Activated naive CD4-positive, alpha-beta T cell treated with Interleukin-2 at 50 U/mL for 16 hours (primary cell): ENCODE measurements at places on chromosomes 3 and 15.

DNA sequence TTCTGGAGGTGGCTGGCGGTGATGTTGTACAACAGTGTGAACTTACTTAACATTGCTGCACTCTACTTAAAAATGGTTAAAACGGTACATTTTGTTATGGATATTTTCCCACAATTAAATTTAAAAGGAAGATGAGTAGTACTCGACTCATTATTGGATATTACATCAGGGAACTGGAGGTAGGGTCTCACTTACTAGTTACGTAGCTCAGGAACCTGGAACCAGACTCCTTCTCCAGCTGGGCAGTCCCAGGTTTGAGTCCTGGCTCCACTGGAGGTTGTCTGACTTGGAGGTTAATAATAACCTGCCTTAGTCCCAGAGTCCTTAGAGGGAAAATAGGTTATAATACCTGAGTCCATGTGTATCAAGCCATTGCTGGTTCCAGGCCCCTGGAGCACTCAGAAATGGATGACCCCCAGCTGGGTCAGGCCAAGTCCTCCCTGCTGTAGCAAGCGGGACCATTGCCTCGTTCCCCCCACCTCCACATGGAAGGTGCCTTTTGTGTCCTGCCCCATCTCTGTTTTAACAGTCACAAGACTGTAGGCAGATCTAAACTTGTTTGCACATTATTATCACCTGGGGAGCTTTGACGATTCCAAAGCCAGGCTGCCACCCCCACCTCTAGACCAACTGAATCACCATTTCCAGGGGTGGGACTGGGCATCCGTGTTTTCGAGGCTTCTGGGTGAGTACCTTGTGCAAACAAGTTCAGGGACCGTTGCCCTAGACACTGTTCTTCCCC, 126.6 kb downstream of the IGF1R start:
- DNase-seq = no peak

DNA sequence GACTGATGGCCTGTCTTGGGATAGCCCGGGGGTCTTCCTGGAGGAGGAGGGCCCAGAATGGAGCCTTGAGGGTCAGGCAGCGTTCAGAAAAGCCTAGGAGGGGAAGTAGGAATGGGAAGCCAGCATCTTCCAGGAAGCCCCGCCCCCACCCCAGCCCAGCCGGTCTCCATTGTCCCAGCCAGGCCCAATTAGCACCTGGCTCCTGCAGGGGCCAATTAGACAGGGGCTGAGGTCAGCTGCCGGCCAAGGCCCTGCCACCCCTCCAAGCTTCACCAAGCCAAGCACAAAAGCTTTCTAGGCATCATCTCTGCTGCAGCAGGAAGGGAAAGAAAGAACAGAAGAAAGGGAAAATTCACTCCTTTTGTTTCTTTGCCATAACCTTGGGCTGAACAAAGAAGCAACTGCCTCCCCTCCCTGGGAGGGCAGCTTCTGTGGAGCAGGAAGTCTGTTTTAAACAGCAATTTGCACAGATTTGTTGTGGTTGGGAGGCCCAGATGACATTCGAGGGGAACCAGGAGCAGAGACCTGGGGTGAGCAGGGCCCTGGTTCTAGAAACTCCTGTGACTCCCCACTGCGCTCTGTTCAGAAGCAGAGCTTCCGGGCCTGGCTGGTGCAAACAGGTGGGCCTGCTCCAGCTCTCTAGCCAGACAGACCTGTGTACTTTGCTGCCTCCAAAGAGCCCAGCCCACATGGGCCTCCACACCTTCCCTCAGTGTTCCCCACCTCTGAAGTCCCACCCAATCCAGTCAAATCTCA, 47.7 kb downstream of the CYP11A1 start:
- DNase-seq = no peak

DNA sequence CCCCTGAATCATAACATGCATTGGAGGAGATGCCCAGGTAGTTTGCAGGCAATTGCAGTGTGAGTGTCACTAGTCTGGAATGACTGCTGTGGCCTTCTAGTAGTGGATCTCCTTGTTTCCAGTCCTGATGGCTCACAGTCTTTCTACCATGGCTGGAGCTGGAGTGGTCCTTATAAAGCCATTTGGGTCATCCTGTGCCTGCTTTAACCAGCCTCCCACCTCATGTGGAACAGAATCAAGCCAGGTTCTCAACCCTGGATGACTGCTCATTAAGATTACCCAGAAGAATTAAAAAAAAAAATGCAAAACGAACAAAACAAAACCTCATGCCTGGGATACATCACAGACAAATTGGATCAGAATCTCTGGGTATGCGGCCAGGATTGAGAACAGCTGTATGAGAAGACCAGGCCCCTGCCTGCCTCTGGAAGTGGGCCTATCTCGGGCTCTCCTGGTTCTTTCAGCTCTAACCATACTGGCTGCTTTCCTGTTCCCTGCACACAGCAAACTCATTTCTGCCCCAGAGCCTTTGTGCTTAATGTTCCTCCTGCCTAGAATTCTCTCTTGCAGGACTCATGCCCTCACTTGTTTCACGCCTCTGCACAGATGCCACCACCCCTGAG, 96.4 kb downstream of the ITPR1 start:
- no peak for DNase-seq

DNA sequence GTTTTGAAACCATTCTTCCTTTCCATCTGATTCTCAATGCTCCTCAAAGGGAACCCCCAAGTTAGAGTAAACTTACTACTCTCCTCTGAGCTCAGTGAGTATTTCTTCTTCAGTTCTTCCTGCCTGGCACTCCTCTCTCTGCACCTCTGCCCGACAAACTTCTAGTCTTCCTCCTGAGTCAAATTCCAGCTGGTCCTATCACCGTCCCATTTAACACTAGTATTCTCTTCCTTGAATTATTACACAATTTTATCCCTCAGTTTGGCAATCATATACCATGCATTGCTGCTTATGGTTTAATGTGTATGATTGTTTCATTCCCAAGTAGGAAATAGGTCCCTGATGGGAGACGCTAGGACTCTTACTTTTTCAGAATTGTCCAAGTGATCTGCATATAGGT, 279.7 kb downstream of the MECOM start:
- DNase-seq = no peak

- no peak for DNase-seq
Observed at GRCh38 chr3:178520451-178520850, 15.8 kb upstream of the KCNMB2 start.

- no peak for DNase-seq
Observed at GRCh38 chr3:174335910-174336309, 523.2 kb upstream of the NAALADL2 start.
